HT-29 (cell line): ENCODE measurements at places on chromosomes 5 and 9.

DNA sequence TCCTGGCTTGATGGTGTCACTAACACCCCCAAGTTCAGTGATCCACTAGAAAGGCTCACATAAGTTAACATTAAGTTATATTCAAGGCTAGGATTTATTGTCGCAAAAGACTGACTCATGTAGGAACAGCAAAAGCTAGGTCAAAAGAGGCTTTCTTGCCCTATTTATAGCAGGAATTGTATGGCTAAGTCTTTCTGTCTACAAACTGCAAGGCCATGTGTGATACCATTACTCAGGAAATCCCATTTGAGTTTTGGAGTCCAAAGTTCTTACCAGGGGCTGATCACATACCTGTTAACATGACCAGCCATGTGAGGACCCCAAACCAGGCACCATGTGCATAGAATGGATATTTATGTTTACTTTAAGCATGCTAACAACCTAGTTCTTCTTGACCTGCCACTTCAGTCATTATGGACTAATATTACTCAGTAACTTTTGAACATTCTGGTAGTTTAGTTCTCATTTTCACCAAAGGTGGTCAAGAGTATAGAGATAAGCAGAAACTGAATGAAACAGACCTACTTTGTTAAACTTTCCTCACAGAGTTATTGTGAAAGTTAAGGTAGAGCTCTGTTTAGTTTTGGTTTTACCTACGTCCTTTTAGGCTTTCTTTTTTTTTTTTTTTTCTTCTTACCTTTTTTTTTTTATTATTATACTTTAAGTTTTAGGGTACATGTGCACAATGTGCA, 281.1 kb downstream of the FER start:
- no peak for DNase-seq

DNA sequence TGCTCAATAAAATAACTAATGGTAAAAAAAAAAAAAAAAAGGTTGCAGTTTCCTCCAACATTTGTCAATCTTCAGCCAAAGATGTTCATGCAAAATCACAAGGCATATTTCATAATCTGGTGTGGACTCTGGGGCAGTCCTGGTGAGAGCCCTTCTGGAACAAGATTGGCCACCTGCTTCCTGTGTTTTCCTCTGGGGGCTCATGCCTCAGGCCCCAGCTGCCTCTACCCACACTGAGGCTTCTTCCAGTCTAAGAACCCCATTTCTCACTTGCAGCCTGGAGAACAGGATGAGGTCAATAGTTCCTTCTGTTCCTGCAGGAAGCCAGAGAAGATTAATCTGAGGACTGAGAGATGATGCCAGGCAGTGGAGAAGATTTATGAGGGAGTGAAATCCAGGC, 492.6 kb upstream of the BRINP1 start:
- DNase-seq: no peak

- peak; percentile 53 for DNase-seq
These were observed 104.0 kb upstream of the SARDH start for GRCh38 chr9:133842174-133842573.

- no peak for DNase-seq
These were observed 45.9 kb upstream of the PJA2 start for GRCh38 chr5:109455598-109456096.

DNA sequence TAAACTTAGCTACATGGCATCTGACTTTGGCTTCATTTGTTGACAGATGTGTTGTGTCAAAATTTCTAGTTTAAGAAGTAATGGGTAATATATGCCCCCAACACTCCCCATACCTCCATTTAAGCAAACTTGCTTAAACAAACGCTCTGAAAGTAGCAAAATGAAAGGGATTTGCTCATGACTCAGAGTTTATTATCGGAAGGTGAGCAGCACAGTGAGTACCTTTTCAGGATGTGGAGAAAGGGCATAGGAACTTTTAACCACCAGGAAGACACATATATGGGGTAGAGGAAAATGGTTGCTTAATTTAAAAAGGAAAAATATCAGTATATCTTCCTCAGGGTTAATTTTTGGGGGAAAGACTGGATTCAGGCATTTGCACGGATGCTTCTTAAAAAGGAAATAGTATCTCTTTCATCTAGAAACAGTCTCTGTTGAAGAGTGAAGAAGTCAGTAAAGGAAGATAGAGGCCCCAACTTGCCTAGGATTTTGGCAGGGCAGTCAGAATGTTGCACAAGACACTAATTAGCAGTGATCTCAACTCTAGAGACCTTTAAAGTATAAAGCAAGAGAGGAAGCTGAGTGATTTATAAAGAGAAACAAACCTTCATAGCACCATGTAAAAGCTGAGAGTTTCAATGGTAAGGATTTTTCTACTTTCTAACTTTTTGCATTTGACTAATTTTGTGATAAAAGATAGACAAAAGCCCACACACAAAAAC, 155.1 kb downstream of the TRIO start:
- no peak for DNase-seq

GRCh38 chr5:1538741-1539392, 15.1 kb upstream of the LPCAT1 start:
- DNase-seq: no peak

- no peak for DNase-seq
These were observed 598.3 kb downstream of the CCDC171 start for GRCh38 chr9:16150938-16151650.

GRCh38 chr9:13744261-13744901, 464.9 kb upstream of the MPDZ start:
- no peak for DNase-seq

DNA sequence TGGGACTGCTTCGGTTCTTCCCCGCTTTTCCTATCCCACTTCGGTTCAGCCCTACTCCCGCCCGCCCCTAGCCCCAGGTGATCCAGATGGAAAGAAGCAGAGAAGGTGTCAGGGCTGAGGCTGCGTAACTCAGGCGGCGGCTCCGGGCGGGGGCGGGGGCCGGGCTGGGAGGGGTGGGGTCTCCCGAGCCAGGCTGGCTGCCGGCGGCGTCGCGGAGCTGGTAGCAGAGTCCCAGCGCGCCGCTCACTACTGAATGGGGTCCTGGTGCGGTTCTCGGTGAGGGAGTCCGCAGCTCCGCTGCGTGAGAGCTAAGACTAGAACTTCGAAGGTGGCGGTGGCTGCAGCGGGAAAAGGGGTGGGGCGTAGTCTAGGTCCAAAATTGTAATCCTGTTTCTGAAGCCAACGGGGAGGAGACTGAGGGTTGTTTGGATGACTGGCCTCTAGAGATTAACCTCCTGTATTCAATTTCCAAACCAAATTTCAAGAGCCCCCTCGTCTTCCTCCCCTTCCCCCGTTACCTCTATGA, 1.4 kb downstream of the PRR16 start:
- DNase-seq: no peak

- no peak for DNase-seq
These were observed 243.6 kb upstream of the HAPLN1 start for GRCh38 chr5:83964271-83964670.

DNA sequence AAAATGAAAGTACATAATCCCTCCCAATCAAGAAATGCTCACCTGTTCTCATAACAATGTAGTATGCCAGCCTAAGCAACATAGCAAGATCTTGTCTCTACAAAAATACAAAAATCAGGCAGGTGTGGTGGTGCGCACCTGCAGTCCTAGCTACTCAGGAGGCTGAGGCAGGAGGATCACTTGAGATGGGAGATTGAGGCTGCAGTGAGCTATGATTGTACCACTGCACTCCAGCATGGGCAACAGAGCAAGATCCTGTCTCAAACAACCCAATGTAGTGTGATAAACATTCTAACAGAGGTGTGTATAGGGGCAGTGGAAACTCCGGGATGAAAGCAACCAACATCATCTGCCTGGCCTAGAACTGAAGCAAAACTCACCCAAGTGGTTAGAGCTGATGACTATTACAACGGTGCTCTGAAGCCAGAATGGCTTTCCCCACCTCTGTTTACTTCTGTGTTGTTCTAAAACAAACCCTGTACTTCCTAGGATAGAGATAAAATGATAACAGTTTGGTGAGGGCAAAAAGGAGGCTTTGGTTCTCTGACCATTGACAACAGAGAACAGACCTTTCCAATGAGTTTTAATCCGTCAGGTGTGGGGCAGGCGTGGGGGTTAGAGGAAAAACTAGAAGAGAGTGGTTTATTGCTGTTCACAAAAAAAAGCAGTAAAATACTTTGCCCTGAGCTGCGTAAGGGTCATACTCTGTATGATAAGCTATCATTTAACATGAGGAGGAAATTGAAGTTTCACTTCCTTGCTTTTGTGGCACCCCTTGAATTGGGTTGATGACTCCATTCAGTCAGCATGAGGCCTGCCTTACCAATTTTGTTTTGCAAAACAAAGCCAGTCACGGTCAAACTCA, 18.9 kb downstream of the WNT8A start:
- no peak for DNase-seq

DNA sequence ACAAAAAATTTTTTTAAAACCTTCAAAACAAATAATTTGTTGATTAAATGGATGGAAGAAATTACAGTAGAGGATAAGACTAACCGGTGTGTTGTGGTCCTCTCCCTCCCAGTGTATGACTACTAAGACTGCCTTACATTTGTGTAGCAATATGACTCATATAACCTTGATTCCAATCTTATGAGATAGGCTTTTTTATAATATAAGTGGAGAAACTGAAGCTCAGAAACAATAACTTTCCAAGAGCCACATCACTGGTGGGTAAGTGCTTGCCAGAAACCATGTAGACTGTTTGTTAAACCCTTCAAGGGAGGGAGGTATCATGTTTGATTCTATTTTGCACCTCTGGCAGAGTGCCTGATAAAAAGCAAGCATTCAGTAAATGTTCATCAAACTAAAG, 47.5 kb downstream of the NLN start:
- no peak for DNase-seq

GRCh38 chr9:37038302-37038942, 4.4 kb upstream of the PAX5 start:
- no peak for DNase-seq

DNA sequence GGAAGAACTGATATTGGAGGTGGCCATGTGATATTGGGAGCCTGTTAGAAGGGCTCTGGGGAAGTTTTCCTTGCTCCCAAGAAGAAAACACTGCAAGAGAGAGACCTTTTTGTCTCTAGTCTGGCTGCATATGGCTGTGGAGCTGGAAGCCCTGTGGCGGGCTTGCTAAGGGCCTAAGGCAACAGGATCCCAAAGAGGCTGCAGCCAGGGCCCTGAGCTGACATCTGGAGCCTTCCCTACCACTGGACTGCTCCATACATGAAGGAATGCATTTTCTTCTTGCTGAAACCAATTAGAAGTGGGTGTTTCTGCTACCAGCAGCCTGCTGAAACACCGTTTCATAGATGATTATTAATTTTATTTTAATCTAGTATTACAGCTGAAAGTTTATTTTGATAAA, 42.2 kb downstream of the GNAQ start:
- no peak for DNase-seq

DNA sequence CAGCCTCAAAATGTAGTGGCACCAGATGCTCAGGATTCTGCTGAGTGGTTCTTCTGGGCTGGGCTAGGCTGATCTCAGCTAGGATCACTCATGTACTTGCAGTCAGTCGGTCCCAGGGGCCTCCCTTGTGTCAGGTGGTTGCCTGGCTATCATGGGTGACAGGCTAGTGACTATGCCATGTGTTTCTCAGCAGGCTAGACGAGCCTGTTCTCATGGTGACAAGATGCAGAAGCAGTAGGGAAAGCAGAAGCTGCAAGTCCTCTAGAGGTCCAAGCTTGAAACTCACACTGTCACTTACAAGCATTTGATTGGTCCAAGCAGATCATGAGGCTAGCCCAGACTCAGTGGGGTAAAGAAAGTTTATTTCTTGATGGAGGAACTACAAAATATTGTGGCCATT, 15.2 kb upstream of the KCNMB1 start:
- DNase-seq: no peak

DNA sequence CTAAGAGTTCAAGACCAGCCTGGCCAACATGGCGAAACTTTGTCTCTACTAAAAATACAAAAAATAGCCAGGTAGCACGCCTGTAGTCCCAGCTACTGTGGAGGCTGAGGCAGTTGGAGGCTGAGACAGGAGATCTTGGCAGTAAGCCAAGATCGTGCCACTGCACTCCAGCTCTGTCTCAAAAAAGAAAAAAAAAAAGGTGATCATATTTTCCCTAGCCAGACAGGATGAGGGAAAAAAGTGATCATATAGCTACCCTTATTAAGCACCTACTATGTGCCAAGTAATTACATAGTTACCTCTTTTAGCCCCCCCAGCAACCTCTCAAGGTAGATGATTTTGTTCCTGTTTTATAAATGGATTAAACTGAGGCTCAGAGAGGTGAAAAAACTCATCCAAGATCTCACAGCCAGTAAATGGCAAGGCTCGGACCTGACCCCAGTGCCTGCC, 18.1 kb upstream of the RPL26L1 start:
- no peak for DNase-seq

- DNase-seq: no peak
These were observed 4.5 kb upstream of the TMEM252 start for GRCh38 chr9:68545033-68545705.

DNA sequence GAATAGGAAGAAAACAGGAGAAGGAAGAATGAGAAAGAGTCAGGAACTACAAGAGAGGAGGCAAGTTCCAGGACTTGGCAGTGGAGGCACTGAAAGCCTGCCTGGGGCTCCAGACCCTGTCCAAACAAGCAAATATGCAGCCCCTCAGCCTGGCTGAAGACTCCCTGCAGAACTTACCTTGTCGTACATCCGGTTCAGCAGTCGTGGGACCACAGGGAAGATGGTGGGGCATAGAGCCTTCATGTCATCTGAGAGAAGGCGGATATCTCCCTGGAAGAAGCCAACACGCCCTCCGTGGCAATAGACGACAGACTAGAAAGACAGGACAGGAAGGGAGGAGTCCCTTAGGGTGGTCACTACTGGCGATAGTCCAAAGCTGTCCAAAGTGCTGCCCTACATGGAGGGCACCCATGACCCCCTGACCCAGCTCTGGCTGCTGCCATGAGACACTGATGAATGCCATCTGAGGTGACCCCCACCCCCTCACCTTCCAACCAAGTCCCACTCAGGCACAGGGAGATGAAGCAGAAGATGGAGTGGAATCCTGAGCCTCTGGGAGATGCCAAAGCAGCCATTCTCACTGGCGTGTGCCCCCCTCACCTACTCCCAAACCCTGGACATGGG, 27.7 kb upstream of the MEIKIN start:
- no peak for DNase-seq

DNA sequence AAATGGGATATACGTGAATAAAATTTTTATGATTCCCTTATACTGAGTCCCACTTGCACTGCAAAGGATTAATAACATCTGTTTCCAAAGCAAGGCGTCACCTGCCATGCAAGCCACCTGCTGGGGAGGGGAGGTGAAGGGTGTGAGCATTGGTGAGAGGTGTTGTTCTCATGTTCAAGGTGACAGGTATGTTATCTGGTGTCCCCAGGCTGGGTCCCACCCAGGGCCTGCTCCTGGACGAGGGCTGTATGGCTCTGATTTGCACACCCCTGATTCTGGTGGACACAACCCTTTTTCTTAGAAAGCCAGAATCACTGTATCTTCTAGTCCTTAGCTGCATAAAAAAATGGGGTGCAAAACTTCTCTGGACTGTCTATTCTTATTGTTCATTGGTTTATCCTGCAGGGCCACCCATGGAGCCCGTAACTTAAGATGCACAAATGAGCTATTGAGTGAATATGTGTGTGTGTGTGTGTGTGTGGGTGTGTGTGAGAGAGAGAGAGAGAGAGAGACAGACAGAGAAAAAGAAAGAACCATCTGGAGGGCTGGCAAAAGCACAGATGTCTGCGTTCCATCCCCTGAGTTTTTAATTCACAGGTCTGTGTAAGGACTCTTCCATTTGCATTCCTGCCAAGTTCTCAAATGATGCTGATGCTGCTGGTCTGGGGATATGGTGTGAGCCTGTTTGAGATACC, 53.7 kb downstream of the SYK start:
- no peak for DNase-seq
